ENCODE measurements at places on chromosomes 11 and 22.

- DNase-seq, result no peak
Measured at GRCh38 chr11:89205378-89205777, 27.7 kb downstream of the TYR start.

- no peak for DNase-seq
Measured at GRCh38 chr11:11948242-11948947, 60.0 kb downstream of the DKK3 start.

- no peak for DNase-seq
Measured at GRCh38 chr11:71075871-71076420, 176.4 kb downstream of the SHANK2 start.

GRCh38 chr11:107591378-107592230 is 657 bp downstream of the ELMOD1 start:
- DNase-seq, result no peak

DNA sequence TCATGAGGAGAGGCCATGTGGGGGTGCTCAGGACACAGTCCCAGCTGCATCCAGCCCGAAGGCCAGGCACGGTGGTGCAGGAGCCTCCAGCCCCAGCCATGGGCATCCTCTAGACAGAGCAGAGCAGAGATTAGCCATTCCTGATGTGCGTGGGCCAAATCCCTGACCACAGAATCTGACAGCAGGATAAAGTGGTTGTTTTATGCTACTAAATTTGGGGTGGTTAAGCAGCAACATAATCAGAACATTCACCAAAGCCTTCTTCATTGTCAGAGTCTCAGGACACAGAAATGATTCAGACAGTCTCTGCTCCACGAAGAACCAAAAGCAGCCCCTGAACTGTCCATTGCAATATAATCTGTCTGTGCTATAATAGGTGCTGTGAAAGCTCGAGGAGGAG is 19.7 kb downstream of the RASD2 start:
- no peak for DNase-seq

GRCh38 chr22:20903093-20903492 is 14.1 kb upstream of the CRKL start:
- DNase-seq, result no peak

GRCh38 chr11:76161261-76161961 is 44.9 kb downstream of the WNT11 start:
- DNase-seq, result no peak

- DNase-seq, result no peak
Measured at GRCh38 chr11:31782257-31782656, 28.9 kb downstream of the PAX6 start.

GRCh38 chr11:124884869-124885479 is 12.7 kb downstream of the ROBO4 start:
- no peak for DNase-seq
